Stimulated activated CD4-positive, alpha-beta T cell treated with anti-CD3 and anti-CD28 coated beads, TNF-alpha, amount 100 ng/mL, for 48 hours (primary cell): ENCODE measurements at places on chromosomes 7 and 10.
A peak's percentile ranks its signal among the peaks of the same experiment; 100 is the strongest.

- DNase-seq = no peak
These were observed 2.0 kb downstream of the IFRD1 start for GRCh38 chr7:112452102-112452888.

GRCh38 chr10:123637326-123637880 is 28.8 kb upstream of the GPR26 start:
- DNase-seq = no peak

GRCh38 chr7:93955304-93955703 is 33.8 kb downstream of the GNG11 start:
- DNase-seq = no peak

GRCh38 chr7:76403780-76404494 is 5.6 kb downstream of the SSC4D start:
- no peak for DNase-seq

- no peak for DNase-seq
These were observed 27.1 kb upstream of the CC2D2B start for GRCh38 chr10:95880704-95881103.

DNA sequence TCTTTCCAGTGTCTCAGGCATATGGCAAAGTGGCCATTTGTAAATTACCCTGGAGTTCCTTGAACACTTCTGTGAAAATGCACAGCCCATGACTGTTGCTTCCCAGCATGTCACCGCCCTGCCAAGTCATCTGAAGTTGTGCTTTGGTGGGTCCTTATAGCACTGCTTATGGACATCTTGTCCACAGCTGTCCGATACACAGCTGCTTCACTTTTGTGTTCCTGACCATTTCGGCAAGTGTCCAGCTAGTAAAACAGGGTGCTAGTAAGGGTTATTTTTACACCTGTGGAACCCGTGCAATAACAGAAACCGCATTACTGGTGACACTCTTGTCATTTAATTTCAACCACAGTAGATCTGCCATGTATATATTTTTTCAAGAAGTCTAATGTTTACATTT is 29.7 kb downstream of the PIP4K2A start:
- DNase-seq = no peak

DNA sequence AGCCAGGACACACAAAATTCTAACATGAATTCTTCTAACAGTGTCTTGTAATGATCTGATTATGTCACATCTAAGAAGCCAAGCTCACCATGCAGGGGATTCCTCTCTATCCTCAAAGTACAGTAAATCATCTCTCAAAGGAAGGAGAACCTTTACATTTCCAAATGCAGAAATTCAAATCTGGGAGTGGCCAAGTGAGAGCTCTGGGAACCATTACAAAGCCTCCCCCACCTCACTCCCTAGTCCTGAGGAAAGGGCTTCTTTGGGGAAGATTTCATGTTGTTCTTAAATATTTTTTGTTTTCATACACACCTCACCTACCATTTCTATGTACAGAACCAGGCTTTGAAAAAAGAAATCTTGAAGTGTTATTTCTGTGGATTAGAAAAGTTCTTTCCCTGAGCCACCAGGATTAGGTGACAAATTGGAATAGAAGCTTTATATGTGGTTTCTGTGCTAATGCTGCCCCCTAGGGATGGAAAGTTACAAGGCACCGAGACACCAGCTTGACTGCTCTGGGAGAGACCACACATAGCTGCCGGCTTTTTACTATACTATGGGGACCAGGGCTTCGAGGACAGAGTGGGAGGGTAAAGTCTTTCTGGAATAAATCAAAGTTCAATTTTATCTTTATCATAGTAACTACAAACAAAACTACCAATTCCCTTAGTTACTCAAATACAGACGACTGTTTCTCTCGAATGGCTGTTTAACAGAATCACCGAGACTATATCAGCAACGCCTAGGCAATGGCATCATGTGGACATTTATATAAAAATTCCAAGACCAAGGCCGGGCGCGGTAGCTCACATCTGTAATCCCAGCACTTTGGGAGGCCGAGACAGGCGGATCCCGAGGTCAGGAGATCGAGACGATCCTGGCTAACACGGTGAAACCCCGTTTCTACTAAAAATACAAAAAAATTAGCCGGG is 116.1 kb downstream of the RNF216 start:
- peak; percentile 42 for DNase-seq

DNA sequence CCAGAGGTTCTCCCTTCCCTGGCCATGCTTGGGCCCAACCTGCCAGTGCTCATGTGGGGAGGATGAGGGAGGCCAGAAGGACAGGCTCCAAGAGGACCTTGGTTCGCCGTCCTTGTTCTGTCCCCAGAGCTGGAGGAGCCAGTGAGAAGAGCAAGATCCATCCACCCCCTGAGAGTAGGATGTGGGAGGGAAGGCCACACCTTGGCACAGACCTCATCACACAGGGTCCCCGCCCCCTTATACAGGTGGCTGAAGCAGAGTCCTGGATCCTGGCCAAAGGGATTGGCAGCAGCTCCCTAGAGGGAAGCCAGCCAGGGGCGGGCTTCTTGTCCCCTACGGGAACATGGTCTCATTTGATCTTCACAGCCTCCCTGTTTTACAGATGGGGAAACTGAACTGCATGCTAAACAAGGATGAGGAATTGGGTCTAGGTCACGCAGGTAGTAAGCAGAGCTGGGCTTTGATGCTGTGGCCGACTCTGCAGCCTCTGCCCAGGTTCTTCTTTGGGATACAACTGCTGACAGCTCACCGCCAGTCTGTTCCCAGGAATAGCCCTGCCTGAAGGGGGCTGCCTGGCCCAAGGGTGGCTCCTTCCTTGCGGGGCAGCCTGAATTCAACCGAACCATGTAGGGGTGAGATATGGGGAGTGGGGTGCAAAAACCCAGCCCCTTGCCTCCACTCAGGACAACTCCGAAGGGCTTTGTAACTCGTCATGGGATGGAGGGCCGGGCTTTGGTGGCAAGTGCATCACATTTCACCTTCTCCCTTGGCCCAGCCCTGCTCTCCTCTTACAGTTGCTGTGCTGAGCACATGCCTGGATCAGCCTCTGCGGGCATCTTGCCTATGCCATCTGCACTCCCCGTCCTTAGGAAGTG is 62.2 kb upstream of the KDM7A start:
- DNase-seq = no peak

GRCh38 chr7:38796626-38797501 is 112.1 kb downstream of the VPS41 start:
- peak; percentile 32 for DNase-seq

GRCh38 chr10:121655254-121656144 is 57.3 kb upstream of the FGFR2 start:
- DNase-seq = no peak

DNA sequence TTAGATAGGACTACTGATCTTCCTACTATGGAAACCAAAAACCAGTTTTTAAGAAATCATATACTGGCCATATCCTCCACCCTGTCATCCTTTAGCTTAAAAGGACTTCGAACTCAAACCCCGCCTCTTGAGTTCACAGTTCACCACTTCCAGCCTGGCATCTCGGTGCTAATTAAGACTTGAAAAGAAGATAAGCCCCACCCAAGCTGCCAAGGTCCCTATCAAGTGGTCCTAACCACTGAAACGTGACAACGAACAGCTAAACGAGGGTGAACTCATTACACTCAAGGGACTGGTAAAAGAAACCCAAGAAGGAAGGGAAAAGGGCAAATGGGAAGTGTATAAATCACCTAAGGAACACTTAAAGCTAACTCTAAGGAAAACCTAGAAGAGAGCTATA is 16.1 kb downstream of the COL17A1 start:
- DNase-seq = no peak

DNA sequence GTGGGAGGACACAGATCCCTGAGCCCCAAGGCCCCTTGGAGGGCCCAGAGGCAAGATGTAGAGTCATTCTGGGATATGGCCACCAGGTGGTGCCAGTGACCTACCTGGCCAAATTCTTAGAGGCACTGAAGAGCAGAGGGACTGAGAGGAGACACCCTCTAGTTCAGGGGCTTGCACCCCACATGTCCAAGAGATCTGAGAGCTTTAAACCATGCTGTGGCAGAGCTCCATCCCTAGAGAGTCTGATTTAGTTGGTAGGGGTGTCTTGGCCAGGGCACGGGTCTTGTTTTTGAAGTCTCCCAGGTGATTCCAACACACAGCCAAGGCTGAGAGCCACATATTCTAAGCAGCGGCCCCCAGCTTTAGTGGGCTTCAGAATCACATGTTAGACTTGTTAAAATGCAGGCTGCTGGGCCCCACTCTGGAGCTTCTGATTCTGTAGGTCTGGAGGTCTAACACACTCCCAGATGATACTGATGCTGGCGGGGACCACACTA is 52.5 kb downstream of the PRF1 start:
- DNase-seq = peak; percentile 52

DNA sequence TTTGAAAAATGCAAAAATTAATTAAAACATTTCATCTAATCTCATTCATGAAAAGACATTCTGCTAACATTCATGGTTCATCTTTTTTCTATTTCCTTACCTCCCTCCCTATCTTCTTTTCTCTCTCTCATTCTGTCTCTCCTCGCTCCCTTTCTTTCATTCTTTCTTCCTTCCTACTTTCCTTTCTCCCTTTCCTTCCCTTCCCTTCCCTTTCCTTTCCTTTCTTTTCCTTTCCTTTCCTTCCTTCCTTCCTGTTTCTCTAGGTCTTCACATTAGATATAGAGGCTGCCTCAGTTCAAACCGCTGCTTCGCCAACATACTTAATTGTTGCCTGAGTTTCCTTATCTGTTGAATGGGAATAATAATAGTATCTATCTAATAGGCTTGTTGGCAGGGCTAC is 21.9 kb downstream of the SFRP4 start:
- DNase-seq = no peak

DNA sequence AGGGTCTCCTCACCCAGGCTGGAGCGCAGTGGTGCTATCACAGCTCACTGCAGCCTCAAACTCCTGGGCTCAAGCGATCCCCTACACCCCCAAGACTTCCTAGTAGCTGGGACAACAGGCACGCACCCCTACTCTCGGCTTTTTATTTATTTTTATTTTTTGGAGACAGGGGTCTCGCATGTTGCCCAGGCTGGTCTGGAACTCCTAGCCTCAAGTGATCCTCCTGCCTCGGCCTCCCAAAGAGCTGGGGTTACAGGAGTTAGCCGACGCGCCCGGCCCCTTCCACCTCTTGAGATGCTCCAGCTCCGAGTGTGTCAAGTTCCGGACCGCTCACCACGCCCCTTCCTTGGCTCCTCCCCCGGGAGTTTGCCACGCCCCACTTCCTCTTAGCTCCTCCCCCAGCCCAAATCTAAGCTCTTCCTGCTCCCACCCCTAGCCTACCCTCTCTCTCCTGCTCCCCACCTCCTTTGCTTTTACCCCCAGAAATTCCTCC is 6.3 kb downstream of the NAT16 start:
- DNase-seq = peak; percentile 46

DNA sequence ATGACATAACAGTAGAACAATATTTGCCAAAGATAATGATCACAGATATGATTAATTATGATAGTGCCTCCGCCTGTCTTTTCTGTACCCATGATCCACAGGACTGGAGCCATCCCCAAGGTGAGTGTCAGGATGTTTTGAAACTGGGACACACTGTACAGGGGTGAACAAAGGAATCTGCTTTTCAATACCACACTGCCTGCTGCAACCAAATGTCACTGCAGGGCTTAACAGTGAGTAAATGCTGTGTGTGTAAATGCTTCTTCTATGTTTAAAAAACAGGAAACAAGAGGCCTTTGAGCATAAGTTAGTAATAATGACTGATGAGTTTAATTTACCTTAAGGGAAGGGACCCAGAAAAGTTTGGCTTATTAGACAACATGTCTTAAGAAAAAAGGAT is 65.2 kb downstream of the HBP1 start:
- DNase-seq = no peak

- DNase-seq = no peak
These were observed 36.1 kb downstream of the ETV1 start for GRCh38 chr7:13953368-13953767.

GRCh38 chr7:21243265-21243664 is 184.6 kb upstream of the SP4 start:
- no peak for DNase-seq

DNA sequence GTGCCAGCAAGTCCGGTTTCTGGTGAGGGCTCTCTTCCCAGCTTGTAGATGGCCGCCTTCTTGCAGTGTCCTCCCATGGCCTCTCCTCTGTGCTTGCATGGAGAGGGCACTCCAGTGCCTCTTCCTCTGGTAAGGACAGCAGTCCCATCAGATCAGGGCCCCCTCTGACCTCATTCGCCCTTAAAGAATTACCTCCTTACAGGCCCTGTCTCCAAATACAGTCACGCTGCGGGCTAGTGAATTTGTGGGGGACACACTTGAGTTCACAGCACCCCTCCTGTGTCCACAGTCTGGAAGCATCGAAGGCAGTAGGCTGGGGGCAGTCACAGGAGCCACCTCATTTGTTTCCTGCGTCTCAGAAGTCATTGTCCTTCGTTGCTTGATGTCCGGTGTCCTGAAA is 54.6 kb downstream of the LHPP start:
- DNase-seq = no peak

DNA sequence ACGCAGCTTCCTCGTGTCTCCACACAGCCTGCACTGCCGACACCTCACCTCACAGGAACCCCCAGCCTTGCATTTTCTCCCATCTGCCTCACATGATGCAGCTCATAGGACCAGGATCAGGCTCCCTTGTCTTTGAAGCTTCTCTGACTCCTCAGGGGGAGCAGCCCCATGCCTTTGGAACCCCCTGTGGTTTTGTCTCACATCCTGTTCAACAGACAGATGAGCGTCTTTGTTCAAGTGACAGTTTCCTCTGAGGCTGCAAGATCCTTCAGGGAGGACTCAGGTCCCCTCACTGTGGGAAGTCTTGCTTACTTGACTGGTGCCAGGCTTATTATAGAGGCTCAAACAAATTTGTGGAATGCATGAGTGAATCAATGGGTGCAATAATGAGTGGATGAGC is 667.1 kb downstream of the INHBA start:
- no peak for DNase-seq

GRCh38 chr10:98205351-98205750 is 62.6 kb downstream of the LOXL4 start:
- DNase-seq = no peak

DNA sequence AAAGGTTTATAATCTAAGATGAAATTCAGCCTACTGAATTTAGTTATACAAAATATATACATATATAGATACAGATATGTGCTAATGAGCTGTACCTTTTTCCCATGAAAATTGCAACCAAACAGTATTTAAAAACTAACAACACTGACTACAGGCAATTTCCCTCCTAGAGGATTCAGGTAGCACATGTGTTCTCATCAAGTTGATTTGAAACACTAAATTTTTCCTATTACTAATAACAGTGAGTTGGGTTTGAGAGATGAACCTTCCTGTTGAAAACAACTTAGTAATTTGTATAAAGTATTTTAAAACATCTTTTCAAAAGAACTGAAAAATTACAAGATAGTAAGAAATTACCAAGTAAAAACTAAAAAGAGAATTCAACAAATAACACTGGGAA is 51.5 kb downstream of the COA1 start:
- DNase-seq = no peak

- DNase-seq = no peak
These were observed 1.6 kb downstream of the ZNF853 start for GRCh38 chr7:6616854-6617643.

DNA sequence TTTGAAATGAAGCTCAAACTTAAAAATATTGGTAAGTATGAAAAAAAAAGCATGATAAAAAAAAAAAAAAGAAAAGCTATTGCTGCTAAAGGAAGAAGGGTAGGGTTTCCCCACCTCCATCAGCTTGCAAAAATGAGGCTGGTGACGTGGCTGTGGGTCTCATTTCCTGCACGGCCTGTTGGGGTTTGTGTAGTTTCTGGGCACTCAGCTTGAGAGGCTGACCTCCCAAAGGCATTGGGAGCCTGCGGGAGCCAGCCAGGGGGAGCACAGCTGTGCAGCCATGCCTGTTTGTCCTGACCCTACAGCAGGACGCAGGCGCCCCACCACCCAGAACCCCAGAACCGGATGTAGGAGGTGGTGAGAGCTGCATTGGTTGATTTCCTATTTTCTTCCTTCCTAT is 48.8 kb upstream of the CARD11 start:
- peak; percentile 48 for DNase-seq
